ENCODE measurements at places on chromosomes 6 and 20. TPM values are rescaled to one million over a fixed set of nuclear protein-coding genes. Genes with fewer than 3 reads are reported as not detected.
A peak's percentile ranks its signal among the peaks of the same experiment; 100 is the strongest.

C6orf132 gene
- 5.2 TPM for polyA plus RNA-seq

PBOV1 gene
- 0.06 TPM for polyA plus RNA-seq

PEX3 gene
- polyA plus RNA-seq: 44.3 TPM

FOXC1 gene
- polyA plus RNA-seq: 83.1 TPM

CYB5R4 gene
- 8.1 TPM for polyA plus RNA-seq

GPSM3 gene
- 9.9 TPM for polyA plus RNA-seq

SOX18 gene
- polyA plus RNA-seq: 5.5 TPM

GRCh38 chr6:150072201-150072600, 3.3 kb upstream of the ULBP3 start:
- DNase-seq: no peak

GRCh38 chr20:38126932-38127621, 38.0 kb downstream of the TGM2 start:
- DNase-seq: no peak

GRCh38 chr20:9149087-9149486, 80.2 kb downstream of the PLCB4 start:
- DNase-seq: no peak

DNA sequence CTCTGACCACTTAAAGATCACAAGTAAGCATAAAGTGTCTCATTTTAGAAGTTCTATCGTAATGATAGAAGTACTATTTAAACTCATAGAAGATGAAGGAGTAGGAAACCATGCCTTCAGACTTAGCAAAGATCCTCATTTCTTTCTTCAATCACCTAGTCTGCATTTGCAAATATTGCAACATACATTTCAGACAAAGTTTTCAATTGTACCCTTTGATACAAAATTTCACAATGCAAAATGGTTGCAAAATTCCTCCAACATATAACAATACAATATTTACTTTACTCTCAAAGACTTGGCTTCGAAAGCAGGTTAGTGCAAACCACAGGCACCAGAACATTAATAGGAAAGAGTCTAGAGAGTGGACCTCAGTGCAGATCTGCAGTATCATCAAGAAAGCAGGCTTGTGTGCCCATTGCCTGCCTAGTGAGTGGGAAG, 16.1 kb upstream of the ROS1 start:
- DNase-seq: no peak

DNA sequence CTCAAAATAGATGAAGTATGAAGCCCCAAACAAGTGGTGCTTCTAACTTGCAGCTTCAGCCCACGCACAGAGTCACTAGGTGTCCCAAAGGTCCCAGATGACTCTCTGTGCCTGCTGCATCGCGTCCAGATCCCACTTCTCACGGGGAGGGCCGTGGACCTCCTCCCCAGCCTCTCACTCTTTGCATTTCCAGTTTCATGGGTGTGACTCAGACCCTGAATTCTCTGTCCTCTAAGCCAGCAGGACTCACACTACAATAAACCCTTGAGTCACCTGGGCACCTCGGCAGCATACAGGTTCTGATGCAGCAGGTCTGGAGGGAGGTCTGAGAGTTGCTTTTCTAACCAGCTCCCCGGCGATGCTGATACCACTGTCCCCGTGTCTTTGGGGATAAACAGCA, 114.0 kb upstream of the RIN2 start:
- DNase-seq: no peak

GRCh38 chr20:6636209-6637159, 131.0 kb upstream of the BMP2 start:
- peak; percentile 44 for DNase-seq

- DNase-seq: no peak
Observed at GRCh38 chr6:64838726-64839125, 868.3 kb downstream of the EYS start.

DNA sequence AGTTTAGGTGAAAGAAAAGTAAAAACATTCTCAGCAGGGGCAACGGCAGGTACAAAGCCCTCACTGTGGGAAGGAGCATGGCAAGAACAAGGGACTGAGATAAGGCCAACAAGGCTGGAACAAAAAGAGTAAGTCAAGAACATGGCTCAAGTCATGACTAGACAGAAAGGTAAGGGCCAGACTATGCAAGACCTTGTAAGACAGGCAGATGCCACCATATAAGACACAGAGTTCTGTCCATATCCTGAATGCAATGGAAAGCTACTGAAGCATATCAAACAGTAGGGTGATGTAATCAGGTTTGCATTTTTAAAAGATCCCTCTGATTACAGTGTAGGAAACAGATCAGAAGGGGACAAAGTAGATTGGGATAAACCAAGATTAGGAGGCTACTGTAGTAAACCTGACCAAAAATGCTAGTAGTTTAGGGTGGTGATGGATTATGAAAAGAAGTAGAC, 5.5 kb downstream of the REV3L start:
- DNase-seq: no peak

- DNase-seq: no peak
Observed at GRCh38 chr6:35216851-35217811, 3.4 kb downstream of the SCUBE3 start.

DNA sequence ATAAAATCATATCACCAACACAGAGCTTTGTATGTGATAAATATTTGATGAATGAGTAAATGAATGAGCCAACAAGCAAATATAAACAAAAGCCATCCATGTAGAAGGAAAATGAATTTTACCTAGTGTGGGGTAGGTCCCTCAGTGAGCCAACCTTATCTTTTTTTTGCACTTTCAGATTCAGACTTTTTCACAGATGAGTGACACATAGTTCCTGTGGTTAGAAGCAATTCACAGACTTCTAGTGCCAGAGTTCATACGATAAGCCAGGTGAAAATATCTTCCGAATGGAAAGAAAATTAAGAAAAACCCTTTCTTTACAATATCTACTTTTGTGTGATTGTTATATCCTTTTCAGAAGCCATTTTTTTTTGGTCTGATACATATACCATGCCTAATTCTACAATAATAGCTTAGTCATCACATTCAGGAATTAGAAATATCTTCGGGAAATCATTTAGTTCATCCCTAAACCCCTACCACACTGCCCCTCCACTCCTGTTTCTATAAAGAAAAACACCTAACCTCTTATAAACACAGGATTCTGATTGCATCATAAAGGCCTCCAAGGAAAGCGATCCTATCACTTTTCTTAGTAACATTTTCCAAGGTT, 82.7 kb upstream of the CNR1 start:
- DNase-seq: no peak

GRCh38 chr6:170093658-170094596, 197.0 kb downstream of the DLL1 start:
- no peak for DNase-seq

DNA sequence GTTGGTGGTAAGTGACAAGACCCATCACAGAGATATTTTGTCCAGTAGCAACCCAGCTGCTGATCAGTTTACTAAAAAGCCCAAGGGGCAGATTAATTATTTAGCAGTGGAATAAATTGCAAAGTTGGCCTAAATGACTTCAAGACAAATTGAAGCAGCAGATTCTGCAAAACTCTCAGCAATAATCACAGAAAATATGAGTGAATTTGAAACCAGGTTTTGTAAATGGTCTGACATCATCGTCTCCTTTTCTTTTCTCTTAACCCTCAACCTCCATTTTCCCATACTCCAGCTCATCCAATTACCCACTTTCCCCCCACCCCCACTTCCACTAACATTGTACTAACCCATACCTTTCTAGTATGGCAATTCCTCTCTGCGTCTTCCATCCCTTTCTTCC, 11.3 kb upstream of the PTPRK start:
- DNase-seq: no peak

- no peak for DNase-seq
Observed at GRCh38 chr6:121521164-121521555, 85.7 kb downstream of the GJA1 start.

DNA sequence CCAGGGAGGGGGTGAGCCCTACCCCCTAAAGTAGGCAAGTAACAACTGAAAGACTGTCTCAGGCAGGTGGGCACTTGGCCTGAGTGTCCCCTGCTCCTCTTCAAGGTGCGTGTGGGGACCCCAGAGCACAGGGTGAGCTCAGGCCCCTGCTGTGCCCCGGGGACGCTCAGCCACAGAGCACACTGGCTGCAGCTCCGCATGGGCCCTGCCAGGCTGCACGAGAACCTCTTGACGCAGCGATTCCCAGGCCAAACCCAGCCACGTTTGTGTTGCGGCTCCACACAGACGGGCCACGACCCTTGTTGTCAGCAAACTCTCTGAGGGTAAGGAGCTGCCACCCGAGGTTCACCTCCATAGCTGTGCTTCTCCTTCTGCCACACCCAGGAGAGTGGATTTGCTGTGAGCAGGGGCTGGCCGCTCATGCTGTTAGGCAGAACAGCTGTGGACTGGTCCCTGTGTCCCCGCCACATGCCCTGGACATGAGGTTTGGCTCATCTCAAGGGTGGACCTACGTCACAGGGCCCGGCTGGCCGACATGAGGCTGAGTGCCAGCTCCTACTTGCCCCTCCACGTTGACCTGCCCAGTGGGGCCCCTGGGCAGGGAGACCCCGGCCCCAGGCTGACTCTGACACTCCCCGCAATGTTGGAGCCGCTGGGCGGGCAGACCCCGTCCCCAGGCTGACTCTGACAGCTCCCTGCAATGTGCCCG, 29.7 kb upstream of the GATA5 start:
- DNase-seq: no peak

- DNase-seq: no peak
Observed at GRCh38 chr6:130148181-130148580, 74.6 kb downstream of the SAMD3 start.

- DNase-seq: no peak
Observed at GRCh38 chr6:109097661-109098060, 2.4 kb downstream of the CEP57L1 start.

- no peak for DNase-seq
Observed at GRCh38 chr20:9163995-9164394, 95.1 kb downstream of the PLCB4 start.

DNA sequence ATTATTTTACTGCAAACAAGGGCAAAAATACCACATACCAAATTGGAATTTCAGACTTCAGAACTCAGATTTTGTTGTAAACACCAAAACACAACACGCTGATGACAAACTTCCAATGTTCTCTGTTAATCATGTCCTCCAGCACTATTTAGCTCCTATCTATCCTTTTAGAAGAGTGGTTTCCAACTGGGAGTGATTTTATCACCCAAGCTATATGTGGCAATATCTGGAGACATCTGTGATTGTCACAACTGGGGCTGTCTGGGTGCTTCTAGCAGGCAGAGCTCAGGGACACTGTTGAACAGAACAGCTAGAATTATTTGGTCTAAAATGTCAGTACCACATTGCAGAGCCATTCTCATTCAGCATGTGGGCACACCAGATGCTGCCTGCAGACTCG, 244.6 kb downstream of the FOXC1 start:
- no peak for DNase-seq

DNA sequence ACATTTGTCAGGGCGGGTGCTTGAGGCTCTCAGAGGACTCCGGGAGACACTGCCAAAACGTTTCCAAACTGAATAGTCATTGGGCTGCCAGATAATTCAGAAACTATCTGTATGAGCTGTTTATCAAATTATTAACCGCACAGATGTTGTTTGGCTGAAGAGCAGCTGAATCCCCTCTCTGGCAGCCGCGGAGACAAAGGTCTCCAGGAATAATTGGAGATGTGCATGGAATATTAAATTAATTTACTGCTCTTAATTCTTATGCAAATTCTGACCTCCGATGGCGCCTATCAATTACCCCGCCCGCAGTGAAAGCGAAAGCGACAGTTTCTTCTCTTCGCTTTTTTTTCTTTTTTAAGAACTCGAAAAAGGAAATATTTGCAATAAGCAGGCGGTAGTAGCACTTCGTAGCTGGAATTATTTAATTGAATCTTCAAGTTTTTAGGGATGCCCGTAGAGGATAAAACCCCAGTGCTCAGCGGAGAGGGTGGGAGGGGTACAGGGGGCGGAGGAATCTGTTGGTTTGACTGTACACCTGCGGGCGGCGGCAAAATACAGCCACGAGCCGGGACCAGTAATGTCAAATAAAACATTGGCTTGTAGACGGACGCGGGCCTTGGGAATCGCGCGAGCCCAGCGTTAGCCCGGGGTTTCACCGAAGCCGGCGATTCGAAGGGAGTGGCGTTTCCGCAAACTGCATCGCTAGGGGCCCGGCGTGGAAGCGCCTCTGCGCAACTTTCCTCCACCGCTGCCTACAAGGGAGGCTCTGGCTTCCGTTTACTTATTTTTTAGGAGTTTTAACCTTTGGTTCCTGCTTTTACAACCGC, 6.2 kb downstream of the LINC00237 start:
- DNase-seq: no peak

GRCh38 chr20:48875233-48875913, 46.1 kb upstream of the ARFGEF2 start:
- no peak for DNase-seq

- DNase-seq: no peak
Observed at GRCh38 chr6:55239099-55239498, 64.8 kb downstream of the HCRTR2 start.

Measured in renal cortex interstitium (tissue), 15 donors.